ENCODE measurements at places on chromosomes 6 and 20.

DNA sequence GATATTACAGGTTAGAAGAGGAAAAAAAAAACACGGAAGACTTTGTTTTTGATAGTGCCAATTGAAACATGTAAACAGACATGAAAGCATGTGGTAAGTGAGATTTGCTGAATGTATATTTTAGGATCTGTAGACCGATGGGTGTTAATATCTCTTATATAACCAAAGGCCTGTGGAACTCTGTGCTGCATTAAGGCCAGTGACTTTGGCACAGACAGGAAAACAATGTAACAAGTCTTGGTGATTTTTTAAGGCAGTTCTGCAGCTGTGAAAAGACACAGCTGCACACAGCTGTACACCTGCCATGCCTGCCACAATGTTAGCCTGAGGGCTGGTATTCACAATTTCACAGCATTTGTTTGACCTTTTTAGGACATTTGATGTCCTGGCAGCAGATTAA lies 6.1 kb downstream of the SOBP start:
- DNase-seq: no peak

- no peak for DNase-seq
Observed at GRCh38 chr6:69954733-69955132, 88.4 kb downstream of the COL19A1 start.

- no peak for DNase-seq
Observed at GRCh38 chr6:51820555-51820954, 266.9 kb downstream of the PKHD1 start.

- no peak for DNase-seq
Observed at GRCh38 chr20:15485519-15485918, 1087.7 kb downstream of the KIF16B start.

DNA sequence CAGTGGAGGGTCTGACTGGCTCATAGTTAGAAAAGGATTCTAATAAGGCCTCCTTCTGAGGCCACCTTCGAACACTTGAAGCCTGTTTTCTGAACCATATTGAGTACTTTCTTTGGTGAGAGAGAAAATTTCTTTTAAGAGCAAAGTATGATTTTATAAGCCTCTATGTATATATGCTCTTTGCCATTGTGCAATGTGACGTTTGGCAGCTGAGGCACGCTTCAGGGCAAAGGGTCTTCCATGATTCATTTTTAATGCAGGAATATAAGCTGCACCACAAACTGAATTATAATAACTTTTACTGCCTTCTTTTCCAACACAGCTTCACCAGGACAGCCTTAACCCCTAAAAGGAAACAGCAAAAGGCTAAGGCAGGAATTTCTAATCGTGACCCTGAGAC lies 154.4 kb downstream of the TTLL2 start:
- no peak for DNase-seq

DNA sequence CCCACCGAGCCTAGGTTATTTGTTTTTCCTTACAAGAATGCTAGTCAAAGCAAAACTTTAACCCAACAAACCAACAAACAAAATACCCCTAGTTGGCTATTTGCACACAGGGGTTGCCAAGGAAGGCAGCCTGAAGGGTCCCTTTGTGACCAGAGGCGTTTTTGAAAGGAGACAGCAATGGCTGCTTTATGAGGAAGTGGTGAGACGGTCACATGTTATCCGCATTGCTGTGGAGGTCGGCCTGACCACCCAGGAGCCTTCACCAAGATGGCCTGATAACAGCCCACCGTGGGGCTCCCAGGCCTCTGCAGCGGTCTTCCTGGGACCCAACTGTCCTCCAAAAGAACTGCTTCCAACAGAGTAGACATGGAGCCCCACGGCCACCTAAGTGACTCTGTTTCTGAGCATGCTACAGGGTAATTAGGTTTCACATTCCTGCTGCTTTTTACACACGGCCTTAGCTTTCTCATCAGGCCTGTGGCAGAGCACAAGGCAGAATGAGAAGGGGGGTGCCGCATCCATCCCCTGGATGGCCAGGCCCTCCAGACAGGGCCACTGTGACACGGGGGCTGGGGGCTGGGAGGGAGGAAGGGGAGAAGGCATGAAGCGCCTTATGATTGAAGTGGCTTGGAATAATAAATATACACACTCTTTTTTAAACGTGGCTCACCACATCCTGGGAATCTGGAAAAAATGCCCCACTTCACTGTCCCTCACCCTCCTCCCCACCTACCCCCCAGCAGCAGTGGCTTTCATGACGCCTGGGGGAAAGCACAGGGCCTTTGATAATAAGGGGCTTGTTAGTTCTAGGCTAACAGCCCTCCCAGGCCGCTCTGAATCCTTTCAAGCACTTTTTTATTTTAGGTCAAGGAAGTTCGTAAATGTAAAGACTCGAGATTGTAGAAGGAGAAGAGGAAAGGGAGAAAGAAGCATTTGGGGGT lies 86.0 kb downstream of the CLIC5 start:
- no peak for DNase-seq

GRCh38 chr6:7021301-7021700 lies 86.5 kb upstream of the RREB1 start:
- no peak for DNase-seq

DNA sequence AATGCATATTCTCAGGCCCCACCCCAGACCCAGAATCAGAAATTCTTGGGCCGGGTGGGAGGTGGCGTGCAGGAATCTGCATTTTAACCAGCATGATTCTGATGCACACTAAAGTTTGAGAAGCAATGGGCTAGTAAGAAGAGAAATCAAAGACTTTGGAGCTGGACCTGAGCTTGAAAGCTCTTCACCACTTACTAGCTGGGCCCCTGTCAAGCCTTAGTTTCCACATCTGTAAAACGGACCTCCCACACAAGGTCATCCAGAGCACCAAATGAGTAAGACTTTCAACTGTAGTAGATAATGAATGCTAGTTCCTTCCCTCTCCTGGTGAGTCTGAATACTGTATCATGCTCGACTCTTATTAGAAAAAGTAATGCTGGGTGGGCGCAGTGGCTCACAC lies 87.0 kb downstream of the TBC1D7 start:
- no peak for DNase-seq

DNA sequence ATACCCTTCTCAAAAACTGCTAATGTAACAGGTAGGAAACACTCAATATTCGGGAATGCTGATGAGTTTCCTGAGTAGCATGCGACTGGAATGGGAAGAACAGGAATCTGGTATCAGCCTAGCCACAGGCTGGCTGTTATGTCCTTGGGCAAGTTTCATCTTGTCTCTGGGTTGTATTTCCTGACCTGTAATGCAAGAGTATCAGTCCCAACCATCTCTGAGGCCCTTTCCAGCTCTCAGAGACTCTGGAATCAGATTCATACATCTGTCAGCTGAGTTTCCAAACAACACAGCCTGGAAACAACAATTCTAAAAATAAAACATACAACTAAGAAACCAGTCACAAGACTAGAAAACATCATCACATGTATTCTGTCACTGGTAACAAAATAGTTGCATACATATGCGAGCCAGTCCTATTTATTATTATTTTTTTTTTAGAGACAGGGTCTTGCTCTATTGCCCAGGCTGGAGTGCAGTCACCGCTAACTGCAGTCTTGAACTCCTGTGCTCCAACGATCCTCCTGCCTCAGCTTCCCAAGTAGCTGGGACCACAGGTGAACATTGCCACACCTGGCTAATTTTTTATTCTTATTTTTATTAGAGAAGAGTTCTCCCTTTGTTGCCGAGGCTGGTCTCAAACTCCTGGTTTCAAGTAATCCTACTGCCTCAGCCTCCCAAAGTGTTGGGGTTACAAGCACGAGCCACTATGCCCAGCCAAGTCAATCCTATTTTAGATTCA lies 16.7 kb upstream of the TFAP2A start:
- no peak for DNase-seq

GRCh38 chr6:90790696-90791095 lies 203.8 kb upstream of the MAP3K7 start:
- DNase-seq: no peak

GRCh38 chr6:27662769-27663168 lies 189.9 kb upstream of the ZNF184 start:
- DNase-seq: no peak

DNA sequence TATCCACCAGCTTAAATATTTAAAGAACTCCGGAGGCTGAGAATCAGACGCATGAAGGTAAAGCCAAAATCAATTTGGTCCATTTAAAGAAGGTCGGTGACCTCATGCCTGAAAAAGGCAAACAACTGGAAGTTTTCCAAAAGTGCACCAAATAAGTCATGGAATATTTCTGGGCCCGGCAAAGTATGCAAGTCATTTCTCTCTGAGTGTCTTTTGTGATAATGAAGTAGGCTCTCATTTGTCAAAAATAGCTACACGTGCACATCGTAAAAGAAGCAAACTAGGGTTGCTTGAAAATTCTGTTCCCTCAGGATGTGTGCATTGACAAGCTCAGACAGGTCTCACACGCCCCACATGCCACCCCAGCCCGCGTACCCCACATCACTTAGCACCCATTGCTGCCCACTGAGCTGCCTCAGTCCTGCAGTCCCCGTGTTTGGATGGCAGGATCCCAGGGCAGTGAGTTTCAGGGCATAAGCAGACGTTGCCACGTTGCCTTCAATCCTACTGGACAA lies 20.5 kb upstream of the PYGB start:
- DNase-seq: no peak

DNA sequence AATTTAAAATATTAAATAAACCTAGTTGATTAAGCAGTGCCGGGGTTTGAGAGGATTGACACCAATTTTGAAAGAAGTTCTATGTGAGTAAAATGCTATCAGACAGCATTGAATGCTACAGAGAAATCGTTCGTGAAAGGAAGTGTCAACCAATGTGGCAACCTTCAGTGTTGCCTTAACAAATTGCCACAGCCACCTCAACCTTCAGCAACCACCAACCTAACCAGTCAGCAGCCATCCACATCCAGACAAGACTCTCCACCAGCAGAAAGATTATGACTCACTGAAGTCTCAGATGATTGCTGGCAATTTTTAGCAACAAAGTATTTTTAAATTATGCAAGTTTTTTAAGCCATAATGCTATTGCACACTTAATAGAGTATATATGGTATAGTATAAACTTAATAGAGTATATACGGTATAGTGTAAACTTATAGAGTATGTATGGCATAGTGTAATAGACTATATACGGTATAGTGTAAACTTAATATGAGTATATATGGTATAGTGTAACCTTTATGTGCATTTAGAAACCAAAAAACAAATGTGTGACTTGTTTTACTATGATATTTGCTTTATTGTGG lies 65.3 kb upstream of the ID4 start:
- no peak for DNase-seq

DNA sequence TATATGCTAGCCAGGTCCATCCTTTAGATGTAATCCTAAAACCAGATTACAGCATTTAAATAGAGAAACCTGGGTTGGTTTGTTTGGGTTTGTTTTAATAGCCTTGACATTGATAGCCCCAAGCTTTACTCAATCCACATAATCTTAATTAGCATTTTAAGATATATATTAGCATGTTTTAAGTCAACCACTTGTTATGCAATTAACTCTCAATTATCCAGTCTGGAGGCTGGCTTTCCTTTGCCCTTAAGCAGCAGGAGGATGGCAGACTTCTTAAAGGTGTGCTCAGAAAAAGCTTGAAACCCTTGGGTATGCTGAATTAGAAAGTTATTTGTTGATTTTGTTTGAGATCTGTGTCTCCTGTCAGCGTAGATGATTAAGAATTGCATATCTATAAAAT lies 46.3 kb upstream of the SMIM28 start:
- DNase-seq: no peak

DNA sequence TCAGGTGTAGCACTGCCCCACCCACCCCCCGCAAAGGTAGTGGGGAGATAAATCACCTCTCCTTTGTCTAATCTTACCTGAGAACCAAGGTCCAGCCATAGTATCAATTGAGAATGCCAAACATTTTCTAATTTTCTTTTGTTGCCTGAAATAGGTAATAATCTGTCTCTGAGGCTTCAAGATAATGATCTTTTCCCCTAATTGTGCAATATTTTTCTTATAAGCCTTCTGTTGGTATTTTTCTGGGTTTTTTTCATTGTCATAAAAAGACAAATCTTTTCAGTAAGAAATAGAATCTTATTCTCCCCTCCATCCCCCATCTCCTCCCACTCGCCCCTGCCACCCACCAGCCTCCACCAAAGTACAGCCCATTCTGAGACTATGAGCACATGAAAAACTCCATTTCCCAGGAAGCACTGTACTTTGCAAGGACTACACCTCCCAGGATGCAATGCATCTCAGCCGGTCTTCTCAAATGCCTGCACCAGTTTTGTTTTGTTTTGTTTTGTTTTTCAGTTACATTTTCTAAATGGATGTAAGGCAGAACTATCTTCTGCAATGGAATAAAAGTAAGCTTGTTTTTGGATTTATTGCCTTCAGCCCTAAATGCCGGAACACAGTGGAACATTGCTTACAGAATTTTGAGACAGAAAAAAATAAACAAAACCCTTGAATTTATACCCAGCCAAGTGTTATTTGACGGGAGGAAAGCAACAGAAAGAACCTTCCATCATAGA lies 268.0 kb downstream of the TFAP2A start:
- no peak for DNase-seq

- no peak for DNase-seq
Observed at GRCh38 chr6:27414300-27414699, 25.7 kb downstream of the ZNF391 start.

GRCh38 chr6:127297502-127298070 lies 30.9 kb downstream of the RNF146 start:
- no peak for DNase-seq

DNA sequence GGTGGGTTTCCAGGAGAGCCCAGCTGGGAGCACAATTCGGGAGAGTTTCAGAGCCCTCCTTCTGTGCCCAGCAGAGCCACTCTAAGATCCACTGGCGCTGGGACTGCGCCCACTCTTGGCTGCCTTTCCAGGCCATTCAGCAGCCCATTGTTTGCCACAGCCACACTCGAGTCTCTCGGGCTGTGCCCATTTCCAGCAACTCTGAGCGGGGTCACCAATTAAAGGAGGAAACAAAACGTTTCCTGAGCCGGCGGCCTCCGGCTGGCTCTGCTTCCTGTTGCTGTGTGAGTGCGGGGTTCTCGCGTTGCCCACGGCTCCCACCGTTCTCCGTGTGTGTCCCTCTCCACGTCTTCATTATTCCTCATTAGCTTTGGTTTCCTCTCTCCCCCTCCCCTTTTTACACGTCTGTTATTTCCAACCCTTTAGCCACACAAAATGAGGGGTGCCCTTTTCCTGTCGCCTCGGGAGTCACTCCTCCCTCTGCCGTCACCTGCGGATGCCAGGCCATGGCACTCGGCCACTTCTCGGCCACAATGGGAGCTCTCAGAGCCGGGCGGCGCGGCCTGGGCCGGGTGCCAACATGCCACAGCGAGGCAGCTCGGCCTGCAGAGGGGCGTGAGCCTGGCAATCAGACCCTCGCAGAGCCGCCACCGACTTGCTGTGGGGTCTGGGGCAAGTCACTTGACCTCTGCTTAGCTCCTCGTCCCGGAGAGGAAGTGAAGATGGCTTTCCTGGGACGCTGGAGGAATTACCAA lies 94.3 kb upstream of the NKX2-2 start:
- no peak for DNase-seq

GRCh38 chr6:48099713-48100587 lies 11.0 kb downstream of the PTCHD4 start:
- DNase-seq: no peak

DNA sequence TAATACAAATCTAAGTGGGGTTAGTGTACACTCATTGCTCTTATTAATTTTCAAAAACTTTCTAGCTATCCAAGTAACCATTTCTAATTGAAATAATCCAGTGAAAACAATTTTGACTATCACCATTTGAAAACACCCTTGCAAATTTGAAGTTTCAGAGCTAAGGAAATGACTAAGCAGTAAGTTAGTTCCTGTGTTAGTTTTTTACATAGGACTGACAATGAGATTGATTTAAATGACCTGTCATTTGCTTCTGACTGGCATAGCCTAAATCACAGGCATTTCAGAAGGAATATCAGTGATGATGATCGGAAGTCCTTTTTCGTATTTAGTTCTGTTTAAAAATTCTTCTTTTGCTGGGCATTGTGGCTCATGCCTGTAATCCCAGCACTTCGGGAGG lies 27.0 kb downstream of the STK4 start:
- no peak for DNase-seq

- DNase-seq: no peak
Observed at GRCh38 chr20:8535403-8536261, 403.6 kb downstream of the PLCB1 start.
